CD4-positive, alpha-beta T cell (primary cell): ENCODE measurements at places on chromosomes 6 and 20.

DNA sequence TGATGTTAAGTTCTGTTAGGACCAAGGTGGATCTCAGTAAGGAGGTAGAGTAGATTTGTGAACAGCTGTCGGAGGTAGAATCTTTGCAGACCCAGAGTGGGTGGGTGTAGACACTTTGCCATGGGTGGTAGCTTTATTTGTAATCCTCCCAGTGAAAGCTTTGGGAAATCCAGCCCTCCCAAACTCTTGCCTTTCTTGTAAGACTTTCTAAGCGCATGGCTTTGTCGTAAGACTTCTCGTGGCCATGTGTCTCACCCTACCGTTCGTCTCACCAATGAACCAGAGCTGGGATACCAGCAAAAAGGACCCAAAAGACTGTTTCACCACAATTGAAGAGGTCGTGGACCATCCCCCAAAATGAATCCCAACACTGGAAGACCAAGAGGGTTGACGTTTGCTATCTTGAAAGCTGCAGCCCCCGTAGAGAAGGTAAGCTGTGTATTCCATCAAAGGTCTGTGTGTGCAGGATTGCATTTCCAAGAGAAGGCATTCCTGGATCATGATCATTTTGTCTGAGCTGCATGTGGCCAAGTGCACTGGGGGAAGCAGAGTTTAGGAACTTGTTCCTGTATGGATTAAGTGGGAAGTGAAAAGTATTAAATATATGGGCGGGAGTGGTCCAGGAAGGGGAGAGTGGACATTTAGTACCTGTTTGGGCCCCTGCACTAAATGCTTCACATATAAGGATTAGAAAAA, 5.8 kb upstream of the TMEM14A start:
- no peak for DNase-seq
- H3K36me3 ChIP-seq: no peaks in the 10 kb centered on the region
- H3K27me3 ChIP-seq: peaks cover 4% of the 10 kb centered on the region
- peak overlapping the region; percentile 60 for H3K4me3 ChIP-seq
- peaks cover 12% of the 10 kb centered on the region for H3K4me1 ChIP-seq

DNA sequence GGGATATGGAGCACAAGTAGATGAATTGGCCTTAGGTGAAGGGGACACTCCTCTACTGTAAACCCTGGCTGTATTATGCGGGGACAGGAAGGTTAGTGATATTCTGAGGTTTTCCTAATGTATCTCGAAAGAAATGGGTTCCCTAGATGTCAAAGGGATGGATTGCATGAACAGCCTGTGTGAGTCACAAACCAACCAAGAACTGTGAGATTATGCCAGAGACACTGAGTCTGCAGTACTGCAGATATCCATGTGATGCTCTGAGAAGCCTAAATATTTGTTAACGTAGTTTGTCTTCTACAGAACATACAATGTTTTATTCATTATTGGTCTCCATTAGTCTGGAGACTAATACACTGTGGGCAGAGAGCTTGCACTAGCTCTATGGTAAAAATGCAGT, 182.2 kb downstream of the AKAP7 start:
- no peaks in the 10 kb centered on the region for H3K27me3 ChIP-seq
- no peak overlapping the region for H3K4me3 ChIP-seq
- H3K4me1 ChIP-seq: no peaks in the 10 kb centered on the region
- DNase-seq: no peak

- H3K27me3 ChIP-seq: no peaks in the 10 kb centered on the region
- no peak for DNase-seq
- H3K27ac ChIP-seq: no peak overlapping the region
- H3K4me3 ChIP-seq: no peak overlapping the region
- no peaks in the 10 kb centered on the region for H3K4me1 ChIP-seq
These were observed 86.9 kb downstream of the RFX6 start for GRCh38 chr6:116963972-116964371.

- no peaks in the 10 kb centered on the region for H3K36me3 ChIP-seq
- no peak for DNase-seq
These were observed 172.9 kb downstream of the MCHR2 start for GRCh38 chr6:99821164-99821563.

DNA sequence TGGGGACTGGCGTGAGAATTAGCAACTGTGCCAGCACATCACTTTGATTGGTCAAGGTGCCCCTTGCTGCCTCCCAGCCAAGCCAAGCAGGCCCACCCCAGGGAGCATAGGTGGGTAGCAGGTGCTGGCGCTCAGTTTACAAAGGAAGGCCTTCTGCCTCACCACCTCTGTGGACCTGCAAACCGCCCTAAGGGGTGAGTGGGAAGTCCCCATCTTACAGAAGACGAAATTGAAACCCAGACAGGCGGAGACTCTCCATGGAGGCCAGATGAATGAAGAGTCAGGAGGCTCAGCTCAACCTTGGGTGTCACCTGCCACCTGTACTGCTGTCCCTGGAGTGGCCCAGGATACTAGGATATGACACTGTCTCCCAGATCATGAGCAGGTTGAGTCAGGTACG, 21.5 kb upstream of the MAS1L start:
- H3K4me3 ChIP-seq: no peak overlapping the region
- no peak overlapping the region for H3K27ac ChIP-seq
- H3K4me1 ChIP-seq: no peaks in the 10 kb centered on the region

DNA sequence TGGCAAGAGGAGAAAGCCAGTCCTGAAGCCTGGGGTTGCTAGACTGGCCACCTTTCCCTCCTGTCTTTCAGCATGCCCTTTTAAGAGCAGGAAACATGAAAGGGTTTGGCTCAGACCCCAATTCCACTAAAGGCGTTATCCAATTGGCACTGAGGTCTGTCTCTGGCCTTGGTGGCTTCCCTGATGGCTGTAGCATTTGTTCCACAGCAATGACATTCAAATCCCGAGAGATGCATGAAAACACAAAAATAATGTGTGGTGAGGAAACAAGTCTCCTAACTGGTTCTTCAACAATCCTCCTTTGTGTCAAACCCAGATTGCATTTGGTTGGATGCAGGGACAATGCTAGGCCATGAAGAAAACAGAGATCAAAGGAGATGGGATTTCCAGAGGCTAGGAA, 56.5 kb upstream of the ADTRP start:
- DNase-seq: no peak
- H3K27ac ChIP-seq: no peak overlapping the region
- no peaks in the 10 kb centered on the region for H3K27me3 ChIP-seq

- DNase-seq: no peak
- no peak overlapping the region for H3K27ac ChIP-seq
- no peak overlapping the region for H3K4me3 ChIP-seq
- H3K36me3 ChIP-seq: no peaks in the 10 kb centered on the region
These were observed 303.8 kb upstream of the TBX18 start for GRCh38 chr6:85068221-85068620.

- no peak overlapping the region for H3K4me3 ChIP-seq
- H3K4me1 ChIP-seq: no peaks in the 10 kb centered on the region
- no peaks in the 10 kb centered on the region for H3K27me3 ChIP-seq
- no peak overlapping the region for H3K27ac ChIP-seq
These were observed 151.6 kb downstream of the PRIM2 start for GRCh38 chr6:57469072-57469471.

DNA sequence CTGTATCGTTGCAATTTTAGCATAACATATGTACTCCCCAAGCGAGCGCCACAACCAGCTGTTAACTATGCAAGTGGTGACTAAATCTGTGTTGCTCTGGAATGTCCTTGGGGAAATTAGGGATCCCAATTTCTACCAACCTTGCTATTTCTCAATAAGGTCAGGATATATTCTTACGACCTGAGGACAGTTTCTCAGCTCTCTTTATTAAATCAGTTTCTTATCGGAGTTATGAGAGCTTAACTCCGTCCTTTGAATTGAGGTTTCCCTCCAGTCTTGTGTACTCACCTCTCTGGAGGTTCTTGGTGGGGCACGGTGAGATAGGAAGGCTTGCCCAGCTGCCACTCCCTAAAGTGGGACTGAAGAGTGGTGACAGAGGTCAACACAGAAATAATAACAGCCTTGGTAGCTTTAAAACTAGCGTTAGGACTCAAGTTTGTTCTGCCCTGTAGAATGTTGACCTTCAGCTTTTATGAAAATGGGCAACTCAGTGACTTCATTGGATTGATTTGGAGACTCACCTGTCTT, 694 bp downstream of the MRPS18B start:
- peaks cover 45% of the 10 kb centered on the region for H3K36me3 ChIP-seq
- H3K27me3 ChIP-seq: no peaks in the 10 kb centered on the region
- peaks cover 29% of the 10 kb centered on the region for H3K4me1 ChIP-seq

GRCh38 chr6:105301756-105302616, 100.9 kb downstream of the PREP start:
- no peak overlapping the region for H3K27ac ChIP-seq
- H3K4me1 ChIP-seq: no peaks in the 10 kb centered on the region
- no peak for DNase-seq
- H3K36me3 ChIP-seq: peaks cover 26% of the 10 kb centered on the region

- no peaks in the 10 kb centered on the region for H3K4me1 ChIP-seq
- H3K27me3 ChIP-seq: no peaks in the 10 kb centered on the region
- H3K27ac ChIP-seq: no peak overlapping the region
These were observed 118.3 kb upstream of the SLC22A23 start for GRCh38 chr6:3575166-3575565.
